CD4-positive, CD25-positive, alpha-beta regulatory T cell (primary cell): ENCODE measurements at places on chromosomes 4 and X. TPM values are rescaled to one million over a fixed set of nuclear protein-coding genes. Genes with fewer than 3 reads are reported as not detected.

Gene TBC1D9
- 0.30 TPM for total RNA-seq

Gene PITX2
- not detected for total RNA-seq

Gene OSTC
- total RNA-seq, result 30.9 TPM

Gene NLGN4X
- not detected for total RNA-seq

Gene RAP2C
- total RNA-seq, result 45.5 TPM

Gene CXCL3
- not detected for total RNA-seq

DNA sequence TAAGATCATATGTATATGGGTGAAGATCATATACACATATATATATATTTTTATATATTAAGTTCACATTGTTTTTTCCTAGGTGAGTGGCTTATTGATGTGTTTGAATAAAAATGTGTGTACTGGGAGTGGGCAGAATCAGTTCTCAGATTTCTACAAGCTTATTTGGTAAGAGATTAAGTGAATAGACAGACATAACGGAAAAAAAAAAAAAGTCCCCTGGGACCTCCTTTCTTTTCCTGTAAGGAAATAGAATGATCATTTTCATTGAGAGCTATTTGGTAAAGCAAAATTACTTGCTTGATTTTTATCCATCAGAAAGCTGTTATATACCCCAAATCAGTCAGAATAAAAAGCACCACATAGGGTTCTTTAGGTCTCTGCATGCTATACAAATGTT lies 597.7 kb downstream of the PCDH18 start:
- no peaks in the 10 kb centered on the region for H3K36me3 ChIP-seq
- no peaks in the 10 kb centered on the region for H3K27me3 ChIP-seq
- H3K4me1 ChIP-seq, result no peaks in the 10 kb centered on the region
- no peak for DNase-seq
- no peak overlapping the region for H3K4me3 ChIP-seq
- no peak overlapping the region for H3K27ac ChIP-seq

DNA sequence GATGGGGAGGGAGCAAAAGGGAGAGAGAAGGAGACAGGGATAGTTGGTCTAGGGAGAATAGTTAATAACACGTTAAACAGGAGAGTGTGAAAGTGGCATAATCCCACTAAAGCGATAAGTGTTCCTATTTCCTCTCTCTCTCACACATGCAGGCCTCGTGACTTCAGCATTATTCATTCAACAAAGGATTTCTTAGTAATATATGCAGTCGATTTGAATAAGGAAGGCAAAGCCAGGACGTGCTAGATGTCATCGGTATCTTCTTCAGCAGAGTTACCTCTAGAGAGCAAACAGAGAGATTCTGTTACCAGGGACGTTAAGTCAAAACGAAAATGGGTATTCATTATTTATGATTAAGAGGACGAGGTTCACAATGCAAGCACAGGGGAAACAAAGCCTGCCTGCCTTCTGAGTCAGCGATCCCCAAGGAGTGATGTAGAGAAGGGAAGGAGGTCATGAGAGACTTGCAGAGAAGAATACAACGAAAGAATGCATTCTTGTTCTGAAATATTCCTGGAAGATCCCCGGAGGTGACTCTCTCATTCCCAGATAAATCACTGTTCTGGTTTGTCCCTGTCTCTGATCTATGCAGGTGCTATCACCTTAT lies 1048.4 kb downstream of the NLGN4X start:
- no peaks in the 10 kb centered on the region for H3K36me3 ChIP-seq
- H3K4me1 ChIP-seq, result no peaks in the 10 kb centered on the region
- no peaks in the 10 kb centered on the region for H3K27me3 ChIP-seq
- DNase-seq, result no peak

DNA sequence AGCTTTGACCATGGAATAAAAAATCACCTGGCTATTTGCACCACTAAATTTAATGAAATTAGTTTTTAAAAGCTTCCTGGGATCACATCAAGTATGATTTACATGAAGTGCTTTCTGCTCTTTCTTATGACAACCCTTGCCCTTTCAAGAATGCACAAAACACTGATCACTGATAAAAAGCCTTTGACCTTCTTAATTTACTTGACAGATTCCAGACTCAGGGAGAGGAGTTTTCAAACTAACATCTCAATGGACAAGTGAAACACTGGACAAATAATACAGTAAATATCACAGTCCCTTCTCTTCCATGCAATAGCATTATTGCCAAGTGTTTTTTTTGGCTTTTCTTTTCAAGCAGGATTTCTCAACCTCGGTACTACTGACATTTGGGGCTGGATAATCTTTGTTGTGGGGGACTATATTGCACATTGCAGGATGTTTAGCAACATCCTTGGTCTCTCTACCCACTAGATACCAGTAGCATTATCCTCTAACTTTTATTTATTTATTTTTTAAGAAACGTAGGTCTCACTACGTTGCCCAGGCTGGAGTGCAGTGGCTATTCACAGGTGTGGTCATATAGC lies 86.3 kb downstream of the ZNF827 start:
- no peaks in the 10 kb centered on the region for H3K27me3 ChIP-seq
- no peak overlapping the region for H3K4me3 ChIP-seq
- no peaks in the 10 kb centered on the region for H3K36me3 ChIP-seq
- DNase-seq, result no peak

DNA sequence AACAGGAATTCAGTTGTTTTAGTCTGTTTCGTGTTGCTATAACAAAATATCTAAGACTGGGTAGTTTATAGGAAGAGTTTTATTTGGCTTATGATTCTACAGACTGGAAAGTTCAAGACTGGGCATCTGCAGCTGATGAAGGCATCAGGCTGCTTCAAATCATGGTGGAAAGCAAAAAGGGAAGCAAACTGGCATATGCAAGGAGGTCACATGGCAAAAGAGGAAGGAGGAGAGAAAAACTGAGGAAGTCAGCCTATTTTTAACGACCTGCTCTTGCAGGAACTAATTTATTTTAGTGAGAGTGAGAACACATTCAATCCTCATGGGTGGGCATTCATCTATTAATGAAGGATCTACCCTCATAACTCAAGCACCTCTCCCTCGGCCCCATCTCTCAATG lies 363.1 kb upstream of the HS3ST1 start:
- no peak overlapping the region for H3K27ac ChIP-seq
- H3K4me3 ChIP-seq, result no peak overlapping the region
- no peaks in the 10 kb centered on the region for H3K4me1 ChIP-seq
- no peak for DNase-seq
- H3K36me3 ChIP-seq, result no peaks in the 10 kb centered on the region
- H3K27me3 ChIP-seq, result no peaks in the 10 kb centered on the region

DNA sequence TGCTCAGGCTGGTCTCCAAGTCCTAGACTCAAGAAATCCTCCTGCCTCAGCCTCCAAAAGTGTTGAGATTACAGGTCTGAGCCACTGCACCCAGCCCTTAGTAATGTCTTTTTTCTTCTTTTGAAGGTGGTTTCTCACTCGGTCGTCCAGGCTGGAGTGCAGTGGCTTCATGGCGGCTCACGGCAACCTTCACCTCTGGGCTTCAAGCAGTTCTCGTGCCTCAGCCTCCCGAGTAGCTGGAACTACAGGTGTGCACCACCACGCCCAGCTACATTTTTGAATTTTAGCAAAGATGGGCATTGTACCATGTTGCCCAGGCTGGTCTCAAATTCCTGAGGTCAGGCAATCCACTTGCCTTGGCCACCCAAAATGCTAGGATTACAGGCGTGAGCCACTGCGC lies 32.3 kb upstream of the ASMTL start:
- H3K36me3 ChIP-seq, result peaks cover 42% of the 10 kb centered on the region
- no peak for DNase-seq
- no peak overlapping the region for H3K4me3 ChIP-seq
- peak overlapping the region; percentile 43 for H3K27ac ChIP-seq

DNA sequence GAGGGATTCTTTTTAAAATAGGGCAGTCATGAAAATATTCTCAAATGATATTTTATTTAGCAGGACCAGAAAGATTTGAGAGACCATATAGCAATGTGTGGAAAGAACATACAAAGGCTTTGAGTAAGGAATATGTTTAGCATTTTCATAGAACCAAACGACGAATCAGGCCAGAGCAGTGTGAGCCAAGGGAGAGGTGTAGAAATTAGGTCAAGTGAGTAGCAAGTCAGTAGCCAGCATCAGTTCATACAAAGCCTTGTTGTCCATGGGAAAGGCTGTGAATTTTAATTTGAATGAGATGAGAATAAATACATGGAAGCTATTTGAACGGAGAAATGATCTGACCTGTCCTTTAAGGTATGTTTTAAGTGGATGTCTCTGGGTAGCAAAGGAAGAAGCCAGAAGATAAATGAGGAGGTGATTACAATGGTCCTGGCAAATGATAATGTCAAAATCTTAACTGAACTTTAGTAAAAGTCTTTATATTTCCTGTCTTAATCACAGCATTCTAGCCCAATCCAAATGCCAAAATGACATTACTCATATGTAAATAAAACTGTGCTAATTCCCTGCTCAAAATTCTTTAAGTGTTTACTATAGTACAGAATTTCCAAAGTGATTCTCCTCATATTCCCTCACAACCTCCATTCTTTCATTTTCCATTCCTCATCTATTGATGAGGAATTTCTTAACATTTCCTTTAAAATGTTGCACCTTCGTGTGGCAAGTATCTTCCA lies 155.7 kb upstream of the SLIT2 start:
- H3K27me3 ChIP-seq, result no peaks in the 10 kb centered on the region
- no peaks in the 10 kb centered on the region for H3K36me3 ChIP-seq
- H3K4me1 ChIP-seq, result no peaks in the 10 kb centered on the region
- no peak for DNase-seq

DNA sequence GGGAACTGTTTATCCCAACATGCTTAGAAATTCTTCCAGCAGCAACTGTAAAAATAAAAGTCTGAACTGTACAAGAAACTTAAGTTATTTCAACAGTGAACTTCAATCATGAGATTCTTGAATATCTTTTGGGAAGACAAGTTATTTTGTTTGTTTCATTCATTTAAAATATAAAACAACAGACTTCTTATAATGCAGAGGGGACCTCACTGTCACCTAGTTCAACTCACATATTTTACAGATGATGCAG lies 14.9 kb downstream of the FAM9C start:
- no peaks in the 10 kb centered on the region for H3K27me3 ChIP-seq
- peaks cover 49% of the 10 kb centered on the region for H3K4me1 ChIP-seq
- H3K27ac ChIP-seq, result peak overlapping the region; percentile 55
- DNase-seq, result no peak
- peak overlapping the region; percentile 19 for H3K4me3 ChIP-seq
- no peaks in the 10 kb centered on the region for H3K36me3 ChIP-seq

GRCh38 chr4:181017038-181017437 lies 1226.2 kb upstream of the TENM3 start:
- no peaks in the 10 kb centered on the region for H3K36me3 ChIP-seq
- no peak for DNase-seq
- H3K27me3 ChIP-seq, result no peaks in the 10 kb centered on the region
- no peaks in the 10 kb centered on the region for H3K4me1 ChIP-seq
- H3K4me3 ChIP-seq, result no peak overlapping the region

GRCh38 chr4:182554736-182555135 lies 311.5 kb downstream of the TENM3 start:
- no peaks in the 10 kb centered on the region for H3K27me3 ChIP-seq
- no peak for DNase-seq
- no peaks in the 10 kb centered on the region for H3K4me1 ChIP-seq

- no peaks in the 10 kb centered on the region for H3K27me3 ChIP-seq
- H3K4me3 ChIP-seq, result no peak overlapping the region
- H3K36me3 ChIP-seq, result peaks cover 8% of the 10 kb centered on the region
- no peak for DNase-seq
- H3K27ac ChIP-seq, result no peak overlapping the region
Measured at GRCh38 chr4:152887981-152888380, 48.1 kb upstream of the FHDC1 start.

DNA sequence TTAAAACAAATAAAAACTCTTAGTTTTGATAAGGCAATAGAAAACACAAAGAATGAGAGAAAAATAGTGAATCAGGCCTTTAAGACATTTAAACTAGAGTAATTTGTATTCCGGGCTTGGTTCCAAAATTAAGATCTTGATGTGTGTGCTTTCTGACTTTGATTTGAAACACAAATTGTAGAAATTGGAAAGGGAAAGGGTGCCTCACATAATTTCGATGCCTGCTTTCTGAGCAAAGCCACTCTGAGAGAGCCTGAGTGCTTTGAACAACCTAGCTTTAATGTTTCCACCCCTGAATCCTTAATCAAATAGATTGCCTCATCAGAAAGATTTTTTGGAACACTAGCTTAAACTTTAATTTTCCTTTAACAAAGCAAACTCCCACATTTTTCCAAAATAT lies 666.8 kb downstream of the PCDH18 start:
- no peak overlapping the region for H3K27ac ChIP-seq
- H3K4me3 ChIP-seq, result no peak overlapping the region
- H3K36me3 ChIP-seq, result no peaks in the 10 kb centered on the region
- no peaks in the 10 kb centered on the region for H3K4me1 ChIP-seq
- no peak for DNase-seq
- no peaks in the 10 kb centered on the region for H3K27me3 ChIP-seq

- H3K27ac ChIP-seq, result no peak overlapping the region
- no peak overlapping the region for H3K4me3 ChIP-seq
- no peaks in the 10 kb centered on the region for H3K4me1 ChIP-seq
- no peaks in the 10 kb centered on the region for H3K36me3 ChIP-seq
Measured at GRCh38 chr4:115678425-115678941, 565.1 kb upstream of the NDST4 start.

DNA sequence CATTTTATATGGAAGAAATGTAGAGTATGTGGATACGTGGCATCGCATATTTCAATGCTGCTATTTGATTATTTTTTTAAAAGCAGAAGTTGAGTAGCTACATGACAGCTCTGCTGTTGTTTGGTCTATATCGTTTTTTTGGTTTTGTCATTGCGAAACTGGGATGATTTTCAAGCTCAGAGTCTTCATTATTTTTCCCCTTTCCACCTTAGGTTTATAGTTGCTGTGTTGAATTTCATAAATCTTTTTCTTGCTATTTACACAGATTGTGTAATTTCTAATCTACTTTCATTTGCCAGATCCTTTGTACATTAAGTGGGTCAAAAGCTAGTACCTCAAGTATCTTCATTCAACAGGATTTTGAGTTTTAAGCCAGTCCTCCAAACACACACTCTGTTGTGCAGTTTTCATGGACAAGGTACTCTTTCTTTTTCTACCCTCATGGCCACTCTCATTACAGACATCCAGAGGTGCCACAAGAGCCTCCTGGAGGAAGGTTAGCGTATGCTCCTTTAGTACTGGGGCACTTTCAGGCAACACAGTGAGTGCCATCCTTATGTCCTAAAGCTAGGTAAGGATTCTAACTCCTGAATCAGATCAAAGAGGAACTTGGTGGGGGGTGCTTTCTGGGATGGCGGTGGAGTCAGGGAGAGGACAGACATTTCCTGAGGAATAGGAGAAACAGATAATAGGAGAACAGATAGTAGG lies 123.2 kb downstream of the FHIP1A start:
- H3K36me3 ChIP-seq, result no peaks in the 10 kb centered on the region
- H3K27ac ChIP-seq, result no peak overlapping the region
- H3K4me3 ChIP-seq, result no peak overlapping the region
- no peaks in the 10 kb centered on the region for H3K27me3 ChIP-seq
- no peaks in the 10 kb centered on the region for H3K4me1 ChIP-seq

DNA sequence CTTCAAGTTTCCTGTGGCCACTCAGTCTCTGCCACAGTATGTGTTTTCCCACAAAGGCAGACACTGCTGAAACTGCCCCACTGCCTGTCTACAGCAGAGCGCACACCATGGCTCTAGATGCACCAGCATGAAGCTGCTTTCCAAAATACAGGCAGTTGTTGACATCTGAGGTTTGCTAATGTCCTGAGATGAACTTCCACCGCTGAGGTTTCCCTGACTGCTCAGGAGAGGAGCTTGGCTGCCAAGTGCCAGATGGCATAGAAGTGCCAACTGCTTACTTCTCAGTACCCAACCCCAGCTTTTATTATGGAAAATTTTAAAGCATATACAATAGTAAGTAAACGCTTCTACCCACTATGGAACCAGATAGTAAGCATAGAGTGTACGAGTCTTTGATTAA lies 61.0 kb upstream of the EXOC1L start:
- H3K27me3 ChIP-seq, result peaks cover under 1% of the 10 kb centered on the region
- no peak overlapping the region for H3K27ac ChIP-seq
- DNase-seq, result no peak
- H3K4me3 ChIP-seq, result no peak overlapping the region
- H3K4me1 ChIP-seq, result no peaks in the 10 kb centered on the region
